ENCODE measurements at places on chromosomes 6 and 20.

DNA sequence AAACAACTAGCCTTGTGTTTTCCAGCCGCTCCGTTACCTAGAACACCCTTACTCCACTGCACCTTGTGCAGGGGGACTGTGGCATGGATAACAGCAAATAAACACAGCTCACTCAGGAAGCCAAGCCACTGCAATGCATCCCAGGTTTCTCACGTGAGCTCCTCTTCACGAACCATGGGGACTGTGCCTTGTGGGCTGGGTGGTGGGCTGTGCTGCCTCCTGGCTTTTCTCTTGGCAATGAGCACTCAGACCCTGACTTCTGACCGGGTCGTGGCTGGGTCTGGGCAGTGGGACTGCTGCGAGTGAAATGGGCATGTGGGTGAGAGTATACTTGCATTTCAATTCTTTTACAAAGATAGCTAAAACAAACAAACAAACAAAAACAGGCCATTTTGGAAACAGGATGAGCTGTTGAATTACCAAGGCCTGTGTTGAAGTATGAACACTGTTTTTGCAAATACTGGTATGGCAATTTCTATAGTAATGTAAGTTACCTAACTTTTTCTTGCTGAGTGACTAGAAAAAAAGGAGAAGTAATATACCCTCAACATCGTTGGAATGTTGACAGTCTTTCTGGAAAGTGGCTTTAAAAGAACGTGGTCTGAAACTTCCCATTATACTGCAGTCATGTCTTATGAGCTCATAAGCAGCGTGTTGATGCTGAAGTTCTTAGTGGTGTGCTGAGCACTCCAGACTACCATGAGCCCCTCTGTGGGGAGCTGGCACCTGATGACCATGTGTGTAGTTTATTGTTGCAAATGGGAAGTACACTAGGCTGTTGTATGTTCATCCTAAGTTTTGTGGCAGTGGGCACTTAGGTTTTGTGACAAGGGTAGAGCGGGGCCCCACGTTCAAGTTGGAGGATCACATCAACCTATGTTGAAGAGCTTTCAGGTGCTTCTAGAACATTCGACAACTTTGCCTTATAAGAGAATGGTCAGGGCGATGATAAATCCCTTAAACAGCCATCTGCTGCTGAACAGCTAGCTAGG lies 120.4 kb downstream of the ARMC2 start:
- DNase-seq: no peak

GRCh38 chr6:153634416-153634815 lies 404.6 kb upstream of the OPRM1 start:
- DNase-seq: no peak

DNA sequence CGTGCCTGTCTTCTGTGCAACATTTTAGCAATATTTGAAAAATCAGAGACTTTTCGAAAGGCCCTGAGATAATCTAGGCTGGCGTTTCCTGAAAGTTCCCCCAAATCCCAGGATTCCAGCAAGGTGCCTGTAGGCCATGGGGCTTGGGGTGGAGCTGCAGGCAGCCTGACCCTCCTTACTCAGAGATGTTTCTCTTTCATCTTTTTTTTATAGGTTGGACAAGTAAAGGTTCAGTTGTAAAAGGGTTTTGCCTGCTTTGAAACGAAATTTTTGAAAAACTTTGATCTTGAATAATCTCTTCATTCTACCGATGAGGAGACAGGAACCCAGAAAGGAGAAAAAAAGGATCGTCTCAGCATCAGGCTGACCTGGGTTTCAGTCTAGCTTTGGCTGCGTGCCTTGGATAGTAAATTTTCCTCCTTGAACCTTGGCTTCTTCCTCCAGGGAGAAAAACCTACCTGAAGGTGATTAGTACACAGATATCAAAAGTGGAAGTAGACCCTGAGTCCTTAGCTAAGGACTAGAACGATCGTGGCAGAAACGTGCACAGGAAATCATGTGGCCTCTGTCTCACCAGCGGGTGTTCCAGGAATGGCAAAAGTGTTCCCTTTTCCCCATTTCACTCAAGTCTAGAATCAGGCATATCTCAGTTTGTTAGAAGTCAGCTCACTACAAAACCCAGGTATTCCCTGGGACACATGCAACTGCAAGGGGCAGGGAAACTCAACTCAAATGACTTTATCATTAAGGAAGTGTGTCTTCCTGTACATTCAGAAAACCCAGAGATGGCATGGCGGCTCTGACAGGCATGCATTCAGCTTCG lies 128.2 kb upstream of the PTPN1 start:
- no peak for DNase-seq

DNA sequence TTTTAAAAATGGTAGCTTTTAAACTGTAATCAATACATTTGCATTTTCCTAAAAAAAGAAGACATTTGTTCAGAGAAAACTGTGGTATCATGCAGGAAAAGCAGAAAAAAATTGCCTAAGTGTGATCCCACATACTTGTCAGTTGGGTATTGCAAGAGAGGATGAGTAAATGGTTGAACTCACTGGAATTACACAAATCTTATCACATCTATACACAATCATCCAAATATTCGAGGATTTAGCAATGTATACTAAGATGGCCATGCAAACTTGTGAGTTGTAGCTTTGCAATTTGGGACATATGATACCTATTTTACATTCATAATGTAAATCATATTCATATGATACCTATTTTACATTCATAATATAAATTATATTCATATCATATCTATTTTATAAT lies 58.2 kb upstream of the GJE1 start:
- no peak for DNase-seq

DNA sequence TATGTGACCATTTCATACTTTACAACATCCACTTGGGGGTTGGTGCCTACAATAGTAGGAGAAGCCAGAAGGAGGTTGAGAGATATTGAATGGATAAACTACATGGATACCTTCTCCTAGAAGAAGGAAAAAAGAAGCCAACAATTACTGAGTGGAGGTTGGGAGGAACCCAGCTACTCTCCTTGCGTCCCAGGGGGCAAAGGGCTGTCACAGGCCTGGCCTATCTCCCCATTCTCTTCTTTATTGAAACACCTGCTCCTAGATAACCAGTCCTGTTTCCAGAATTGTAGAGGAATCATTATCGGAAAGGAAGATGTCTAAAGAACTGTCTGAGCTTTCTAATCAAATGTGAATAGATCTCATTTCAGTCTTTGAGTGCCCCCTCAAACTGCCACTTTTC lies 115.1 kb downstream of the MAP7 start:
- no peak for DNase-seq

DNA sequence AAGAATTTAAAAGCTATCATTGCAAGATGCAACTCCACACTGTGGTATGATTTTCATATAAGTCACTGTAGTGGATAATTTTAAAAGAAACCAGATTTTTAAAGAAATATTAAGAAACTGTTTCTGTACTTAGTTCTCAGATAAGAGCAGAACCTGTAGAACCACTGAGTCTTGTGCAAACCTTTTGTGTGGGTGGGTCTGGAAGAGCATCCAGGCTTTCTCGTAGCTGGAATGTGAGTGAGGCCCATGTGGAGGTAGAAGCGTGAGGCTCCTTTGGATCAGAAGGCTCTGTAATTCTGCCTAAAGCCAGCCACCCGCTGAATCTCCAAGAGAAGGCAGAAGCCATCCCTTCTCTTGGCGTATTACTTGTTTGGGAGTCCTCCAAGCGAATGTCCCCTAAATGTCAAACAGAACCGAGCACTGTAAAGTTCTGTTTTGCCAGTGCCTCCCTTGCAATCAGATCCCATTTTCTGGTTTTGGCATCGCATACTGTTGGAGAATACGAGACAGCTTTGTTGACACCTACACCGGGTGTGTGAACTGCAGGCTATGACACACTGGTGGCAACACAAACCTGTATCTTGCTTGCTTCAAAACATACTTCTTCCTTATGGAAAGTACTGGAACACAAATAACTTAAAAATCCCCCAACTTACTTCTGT lies 188.7 kb downstream of the FOXC1 start:
- DNase-seq: no peak

- no peak for DNase-seq
Measured at GRCh38 chr20:47788741-47789080, 3.4 kb upstream of the SULF2 start.

- DNase-seq: no peak
Measured at GRCh38 chr6:45448417-45449389, 71.0 kb upstream of the SUPT3H start.

DNA sequence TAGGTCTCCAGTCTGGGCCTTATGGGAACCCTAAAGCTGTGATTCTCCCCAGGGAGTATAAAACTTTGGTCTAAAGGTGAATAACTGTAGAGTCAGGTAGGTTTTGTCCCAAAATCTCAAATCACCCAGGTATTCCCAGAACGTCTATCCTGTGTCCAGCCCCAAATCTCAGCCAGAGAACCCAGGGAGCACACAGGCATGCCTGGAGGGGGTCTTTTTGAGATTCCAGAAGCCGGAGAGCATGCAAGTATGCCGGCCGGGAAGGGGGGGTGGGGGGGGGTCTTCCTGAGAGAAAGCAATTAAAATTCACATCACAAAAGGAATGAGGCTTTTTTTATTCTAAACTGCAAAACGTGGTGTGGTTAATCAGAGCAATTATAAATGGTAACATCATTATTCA lies 210.0 kb downstream of the PTPRT start:
- no peak for DNase-seq

DNA sequence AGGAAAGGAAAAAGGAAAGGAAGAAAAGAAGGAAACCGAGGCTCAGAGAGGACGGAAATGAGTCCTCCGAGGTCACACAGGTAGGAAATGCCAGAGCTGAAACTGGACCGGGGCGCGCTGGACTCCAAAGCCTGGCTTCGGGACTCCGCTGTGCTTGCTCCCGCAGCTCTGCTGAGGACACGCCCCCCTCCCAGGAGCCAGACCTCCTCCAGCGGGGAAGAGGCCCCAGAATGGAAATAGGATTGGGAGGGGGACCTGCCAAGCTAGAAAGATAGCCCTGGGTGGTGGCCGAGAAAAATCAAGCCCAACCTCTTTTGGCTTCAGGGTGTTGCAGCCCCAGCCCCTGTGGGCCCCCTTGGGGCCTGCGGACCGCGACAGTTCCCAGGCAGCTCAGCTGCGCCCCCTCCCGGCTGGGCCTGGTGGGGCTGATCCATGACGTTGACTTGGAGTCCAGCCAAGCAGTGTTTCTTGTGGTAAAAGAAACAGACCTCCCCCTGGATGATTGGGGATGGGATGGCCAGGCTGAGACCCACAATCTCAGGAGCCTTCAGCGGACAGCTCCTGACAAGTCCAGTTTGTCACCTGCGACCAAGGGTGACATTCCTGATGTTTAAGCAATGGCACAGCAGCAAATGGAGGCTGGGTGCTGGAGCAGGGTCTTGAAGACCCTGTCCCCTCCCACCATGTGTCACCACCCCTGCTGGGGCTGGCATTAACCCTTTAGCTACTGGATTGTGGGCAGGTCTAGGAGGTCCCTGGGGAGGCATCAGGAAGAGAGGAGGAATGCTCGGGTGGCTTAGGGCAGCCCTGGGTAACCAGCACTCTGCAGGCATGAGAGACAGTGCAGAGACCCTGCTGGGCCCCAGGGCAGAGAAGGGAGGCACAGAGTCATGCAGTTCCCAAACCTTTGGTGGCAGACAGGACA lies 55.4 kb downstream of the RIPOR3 start:
- peak; percentile 26 for DNase-seq

DNA sequence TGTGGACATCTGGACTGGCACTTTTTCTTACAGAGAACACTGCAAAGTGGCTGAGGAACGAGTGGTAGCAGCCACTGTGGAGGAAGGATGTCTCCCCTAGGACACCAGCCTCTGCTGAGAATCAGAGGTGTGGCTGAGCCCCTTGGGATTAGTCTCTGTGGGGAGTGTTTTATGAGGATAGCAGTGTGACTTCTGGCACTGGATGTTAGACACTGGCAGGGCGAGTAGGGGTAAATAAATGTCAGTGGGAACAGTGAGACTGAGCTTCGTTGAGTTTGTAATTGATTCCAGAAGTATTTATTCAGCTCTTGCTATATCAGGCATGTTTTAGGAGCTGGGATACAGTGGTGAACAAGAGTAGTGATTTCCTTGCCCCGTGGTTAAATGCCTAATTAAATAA lies 124.0 kb downstream of the JARID2 start:
- no peak for DNase-seq

- DNase-seq: no peak
Measured at GRCh38 chr6:133191323-133191722, 49.8 kb upstream of the EYA4 start.

DNA sequence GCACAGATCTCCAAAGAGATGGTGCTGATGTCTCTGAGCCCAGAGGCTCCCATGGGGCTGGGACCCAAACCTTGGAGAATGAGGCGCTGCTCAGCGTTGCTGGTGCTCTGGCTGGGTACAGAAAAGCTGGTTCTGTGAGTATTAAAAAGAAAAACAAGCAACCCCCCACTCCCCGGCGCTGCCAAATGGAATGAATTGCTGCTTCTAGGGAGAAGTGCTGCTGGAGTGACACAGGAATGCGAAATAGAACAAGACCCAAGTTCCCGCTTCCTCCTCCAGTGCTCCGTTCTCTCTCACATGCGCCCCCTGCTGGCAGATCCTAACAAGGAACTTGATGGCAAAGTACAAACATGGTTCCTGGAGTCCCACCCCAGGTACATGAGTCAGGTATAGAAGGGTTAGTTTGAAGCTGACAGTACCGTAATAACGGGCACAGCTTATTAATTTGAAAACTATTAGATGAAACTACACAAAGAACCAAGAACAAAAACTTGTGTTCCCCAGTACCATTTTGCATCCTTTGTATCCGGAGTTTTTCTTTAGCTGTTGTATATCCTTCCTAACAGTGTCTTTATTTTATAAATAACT lies 2.1 kb upstream of the DDX27 start:
- peak; percentile 90 for DNase-seq

DNA sequence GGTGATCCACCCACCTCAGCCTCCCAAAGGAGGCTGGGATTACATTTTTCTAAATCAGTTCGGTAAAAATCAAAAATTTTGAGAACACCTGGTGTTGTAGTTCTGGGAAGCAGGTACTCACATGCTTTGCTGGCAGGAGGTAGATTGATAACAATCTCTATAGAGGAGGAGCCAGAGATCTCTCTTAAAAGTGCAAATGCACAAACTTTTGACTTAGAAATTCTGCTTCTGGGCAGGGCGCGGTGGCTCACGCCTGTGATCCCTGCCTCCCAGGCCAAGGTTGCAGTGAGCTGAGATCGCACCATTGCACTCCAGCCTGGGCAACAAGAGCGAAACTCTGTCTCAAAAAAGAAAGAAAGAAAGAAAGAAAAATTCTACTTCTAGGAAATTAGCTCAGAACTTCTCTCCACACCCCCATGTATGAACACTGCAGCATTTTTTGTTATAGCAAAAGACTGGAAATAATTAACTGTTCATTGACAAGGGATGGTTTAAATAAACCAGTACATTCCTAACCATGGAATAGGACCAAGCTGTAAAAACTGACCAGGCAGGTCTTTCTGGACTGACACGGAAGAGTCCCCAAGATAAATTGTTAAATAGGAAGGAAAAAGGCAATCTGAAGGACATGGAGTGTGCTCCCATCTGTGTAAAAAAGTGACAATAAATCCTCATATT lies 14.4 kb upstream of the TRIB3 start:
- no peak for DNase-seq

- DNase-seq: no peak
Measured at GRCh38 chr6:33885132-33886057, 81.6 kb upstream of the MLN start.

- no peak for DNase-seq
Measured at GRCh38 chr6:84867521-84867920, 103.1 kb upstream of the TBX18 start.
